Hematopoietic multipotent progenitor cell treated with erythropoietin and hydrocortisone succinate and interleukin-3 and kit ligand, for 15 days (in vitro differentiated cells): ENCODE measurements at places on chromosomes 16 and 17.

DNA sequence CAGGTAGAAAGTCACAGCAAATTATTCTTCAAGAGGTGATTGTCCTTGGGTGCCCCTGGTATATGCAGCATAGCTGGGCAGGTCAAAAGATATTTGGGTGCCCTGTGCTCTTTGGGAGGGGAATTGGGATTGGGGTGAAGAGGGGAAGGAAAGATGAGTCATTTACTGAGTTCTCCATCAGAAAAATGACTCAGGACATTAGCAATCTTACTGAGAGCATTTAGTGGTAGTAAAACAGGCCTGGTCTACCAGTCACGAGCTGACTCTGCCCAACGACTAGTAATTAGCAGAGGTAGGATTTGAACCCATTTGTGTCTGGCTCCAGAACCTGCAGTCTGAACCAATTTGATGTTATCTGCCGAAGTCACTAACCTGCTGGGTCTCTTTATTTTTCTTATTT, 6.0 kb upstream of the GRIN2A start:
- DNase-seq, result no peak

- DNase-seq, result no peak
Measured at GRCh38 chr17:62994931-62995330, 28.9 kb downstream of the TANC2 start.

DNA sequence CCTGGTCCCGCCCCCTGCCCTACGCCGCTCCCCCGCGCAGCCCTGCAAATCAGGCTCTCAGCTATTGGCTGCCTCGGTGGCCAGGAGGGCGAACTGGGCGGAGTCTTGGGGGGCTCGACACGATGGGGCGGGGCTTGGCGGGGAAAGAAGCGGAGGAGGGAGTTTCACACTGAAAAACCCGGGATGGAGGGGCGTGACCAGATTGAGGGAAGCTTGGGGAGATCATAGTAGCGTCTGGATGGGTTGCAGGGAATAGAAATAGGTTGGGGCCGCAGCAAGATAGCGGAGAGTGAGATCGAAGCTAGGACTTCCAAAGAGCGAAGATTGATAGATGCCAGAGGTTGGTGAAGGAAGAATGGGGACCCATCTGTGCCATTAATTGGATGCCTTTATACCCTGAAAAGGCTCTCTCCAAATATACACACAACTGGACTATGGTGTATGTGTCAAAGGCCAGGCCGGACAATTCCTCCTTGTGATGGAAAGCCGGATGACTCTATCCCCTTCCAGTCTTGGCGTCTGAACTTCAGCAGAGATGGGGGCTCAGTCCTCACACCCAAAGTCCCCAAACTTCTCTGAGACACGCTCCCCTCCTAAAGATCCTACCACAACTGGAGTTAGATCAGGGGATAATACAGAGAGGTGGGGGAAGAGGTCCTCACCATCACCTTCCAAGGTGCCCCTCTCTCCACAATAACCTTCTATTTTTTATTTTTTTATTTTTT, 376 bp upstream of the STAC2 start:
- DNase-seq, result no peak

DNA sequence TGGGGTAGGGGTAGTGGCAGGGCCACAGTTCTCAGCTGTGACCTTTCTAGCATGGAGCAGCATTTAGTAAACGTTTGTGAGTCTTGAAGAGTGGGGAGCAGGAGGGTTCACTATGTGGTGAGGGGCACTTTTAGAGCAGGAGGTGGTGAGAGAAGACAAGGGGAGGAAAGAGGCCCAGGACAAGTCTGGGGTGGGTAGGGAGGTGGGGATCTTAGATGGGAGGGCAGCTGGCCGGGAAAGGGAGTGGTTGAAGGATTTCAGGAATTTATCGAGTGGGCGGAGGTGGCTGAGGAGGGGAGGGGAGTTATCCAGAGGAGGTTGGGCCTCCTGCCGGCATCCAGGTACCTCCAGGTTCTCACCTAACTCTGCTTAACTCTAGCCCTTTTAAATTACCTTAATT, 1.9 kb downstream of the CLEC16A start:
- no peak for DNase-seq

DNA sequence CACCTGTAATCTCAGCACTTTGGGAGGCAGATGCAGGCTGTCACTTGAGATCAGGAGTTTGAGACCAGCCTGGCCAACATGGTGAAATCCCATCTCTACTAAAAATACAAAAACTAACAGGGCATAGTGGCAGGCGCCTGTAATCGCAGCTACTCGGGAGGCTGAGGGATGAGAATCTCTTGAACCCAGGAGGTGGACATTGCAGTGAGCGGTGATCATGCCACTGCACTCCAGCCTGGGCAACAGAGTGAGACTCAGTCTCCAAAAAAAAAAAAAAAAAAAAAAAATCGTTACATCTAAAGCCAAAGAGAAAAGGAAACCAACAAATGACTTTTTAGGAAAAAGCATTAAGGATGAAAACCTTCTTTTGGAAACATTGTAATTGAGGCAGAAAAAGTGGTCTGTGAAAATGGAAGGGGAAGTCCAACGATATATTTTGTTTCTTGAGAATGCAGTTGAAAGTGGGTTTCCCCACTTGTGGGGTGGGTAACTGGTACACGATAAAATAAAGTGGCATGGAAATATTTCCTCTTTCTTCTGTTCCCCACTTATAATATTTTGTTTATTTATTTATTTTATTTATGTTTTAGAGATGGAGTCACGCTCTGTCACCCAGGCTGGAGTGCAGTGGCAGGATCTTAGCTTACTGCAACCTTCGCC, 2.6 kb downstream of the SNX29 start:
- no peak for DNase-seq

- no peak for DNase-seq
Measured at GRCh38 chr17:31509805-31510177, 118.3 kb downstream of the RAB11FIP4 start.
